Neural progenitor cell (in vitro differentiated cells): ENCODE measurements at places on chromosomes 12 and 14. TPM values are rescaled to one million over a fixed set of nuclear protein-coding genes. Genes with fewer than 3 reads are reported as not detected.
A peak's percentile ranks its signal among the peaks of the same experiment; 100 is the strongest.

Gene PCED1B
- 0.25 and 3.1 TPM in 2 replicates for total RNA-seq

Gene HRK
- total RNA-seq, result 0.06 TPM in 1 of 2 replicates, not detected in the other

GRCh38 chr14:24080142-24080530 is 8.8 kb downstream of the CPNE6 start:
- peak; percentile 11 for DNase-seq
- H3K4me3 ChIP-seq, result no peak overlapping the region
- H3K4me1 ChIP-seq, result peaks cover 41% of the 10 kb centered on the region
- peaks cover 39% of the 10 kb centered on the region for H3K27me3 ChIP-seq
- no peak overlapping the region for H3K27ac ChIP-seq
- H3K36me3 ChIP-seq, result no peaks in the 10 kb centered on the region

DNA sequence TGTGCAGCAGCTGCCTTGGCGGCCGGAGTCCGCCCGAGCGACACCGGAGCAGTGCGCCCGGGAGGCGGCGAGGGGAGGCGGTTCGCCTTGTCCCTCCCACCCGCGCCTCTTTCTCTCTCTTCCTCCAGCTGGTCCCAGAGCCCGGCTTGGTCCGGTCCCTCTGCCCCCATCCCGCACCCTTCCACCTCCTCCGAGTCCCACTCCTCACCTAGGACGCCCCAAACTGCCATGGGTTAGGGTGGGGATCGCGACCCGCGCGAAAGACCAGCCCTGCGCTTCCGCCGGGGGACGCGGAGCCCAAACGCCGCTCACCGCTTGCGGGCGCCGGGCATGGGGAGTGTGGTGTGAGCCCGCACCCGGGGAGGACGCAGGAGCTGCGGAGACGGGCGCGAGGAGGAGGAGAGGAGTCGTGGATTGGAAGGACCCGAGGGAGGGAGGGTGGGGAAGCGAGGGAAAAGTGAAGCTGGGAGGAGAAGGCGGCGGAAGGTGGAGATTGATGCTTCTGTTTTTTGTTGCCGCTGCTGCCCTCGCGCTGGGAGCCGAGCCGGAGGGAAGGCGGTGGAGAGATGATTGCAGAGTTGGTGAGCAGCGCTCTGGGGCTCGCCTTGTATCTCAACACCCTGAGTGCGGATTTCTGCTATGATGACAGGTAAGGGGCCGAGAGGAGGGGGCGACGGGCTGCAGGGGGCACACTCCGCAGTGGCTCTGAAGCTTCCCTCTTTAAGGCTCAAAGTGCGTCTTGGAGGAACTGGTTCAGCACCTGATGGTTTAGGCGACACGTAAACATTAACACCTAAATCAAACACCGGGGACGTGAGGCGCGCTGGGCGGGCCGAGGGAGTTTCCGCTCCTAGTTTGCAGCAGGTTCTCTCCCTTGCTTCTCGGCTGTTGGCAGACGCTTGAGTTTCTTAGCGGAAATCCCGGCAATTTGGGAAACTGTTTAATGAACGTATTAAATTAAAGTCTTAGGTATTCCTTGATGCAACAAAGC is 610 bp downstream of the TMTC2 start:
- peaks cover 31% of the 10 kb centered on the region for H3K4me1 ChIP-seq
- peak; percentile 72 for DNase-seq
- H3K27ac ChIP-seq, result peak overlapping the region; percentile 16
- H3K27me3 ChIP-seq, result no peaks in the 10 kb centered on the region
- H3K36me3 ChIP-seq, result no peaks in the 10 kb centered on the region
